ENCODE measurements at places on chromosomes 7 and 10.

GRCh38 chr7:100546926-100547800 is 8.2 kb downstream of the AGFG2 start:
- DNase-seq: no peak

- no peak for DNase-seq
Observed at GRCh38 chr7:2814946-2815874, 28.9 kb downstream of the GNA12 start.

- no peak for DNase-seq
Observed at GRCh38 chr7:131586259-131586658, 29.8 kb upstream of the PODXL start.

DNA sequence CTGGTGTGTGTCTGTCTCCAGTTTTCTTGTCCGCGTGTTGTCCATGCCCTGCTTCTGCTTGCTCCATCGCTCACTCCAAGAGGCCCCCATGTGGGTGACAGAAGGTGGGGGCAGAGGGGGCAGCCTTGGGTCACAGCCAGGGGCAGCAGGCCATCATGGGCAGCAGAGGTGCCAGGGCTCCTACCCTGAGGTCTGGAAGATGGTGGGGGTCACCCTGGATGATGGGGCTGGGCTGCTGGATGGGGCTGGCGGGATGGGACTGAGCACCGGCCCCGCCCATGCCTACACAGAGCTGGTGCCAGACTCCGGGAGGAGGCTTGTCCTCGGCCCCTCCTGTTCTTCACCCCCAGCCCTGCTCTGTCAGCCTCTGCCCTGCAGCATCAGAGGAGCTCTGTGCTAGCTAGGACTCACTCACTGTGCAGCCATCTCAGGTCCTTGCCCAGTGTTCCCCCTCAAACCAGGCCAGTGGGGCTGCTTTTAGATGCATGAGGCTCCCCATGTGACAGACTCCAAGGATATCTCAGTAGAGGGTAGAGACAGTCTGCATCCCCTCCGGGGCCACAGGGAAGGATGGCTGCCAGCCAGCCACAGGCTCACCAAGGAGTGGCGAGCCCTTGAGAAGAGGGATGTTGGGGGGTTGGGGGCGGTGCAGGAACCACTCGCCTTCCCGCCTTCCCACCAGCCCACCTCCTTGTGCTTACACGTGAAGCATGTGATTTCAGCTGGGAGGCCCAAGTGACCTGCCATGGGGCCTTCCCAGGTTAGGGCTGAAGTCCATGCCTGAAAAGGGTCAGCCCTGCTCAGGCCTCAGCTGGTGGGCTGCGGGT is 35.5 kb upstream of the PPIF start:
- no peak for DNase-seq

DNA sequence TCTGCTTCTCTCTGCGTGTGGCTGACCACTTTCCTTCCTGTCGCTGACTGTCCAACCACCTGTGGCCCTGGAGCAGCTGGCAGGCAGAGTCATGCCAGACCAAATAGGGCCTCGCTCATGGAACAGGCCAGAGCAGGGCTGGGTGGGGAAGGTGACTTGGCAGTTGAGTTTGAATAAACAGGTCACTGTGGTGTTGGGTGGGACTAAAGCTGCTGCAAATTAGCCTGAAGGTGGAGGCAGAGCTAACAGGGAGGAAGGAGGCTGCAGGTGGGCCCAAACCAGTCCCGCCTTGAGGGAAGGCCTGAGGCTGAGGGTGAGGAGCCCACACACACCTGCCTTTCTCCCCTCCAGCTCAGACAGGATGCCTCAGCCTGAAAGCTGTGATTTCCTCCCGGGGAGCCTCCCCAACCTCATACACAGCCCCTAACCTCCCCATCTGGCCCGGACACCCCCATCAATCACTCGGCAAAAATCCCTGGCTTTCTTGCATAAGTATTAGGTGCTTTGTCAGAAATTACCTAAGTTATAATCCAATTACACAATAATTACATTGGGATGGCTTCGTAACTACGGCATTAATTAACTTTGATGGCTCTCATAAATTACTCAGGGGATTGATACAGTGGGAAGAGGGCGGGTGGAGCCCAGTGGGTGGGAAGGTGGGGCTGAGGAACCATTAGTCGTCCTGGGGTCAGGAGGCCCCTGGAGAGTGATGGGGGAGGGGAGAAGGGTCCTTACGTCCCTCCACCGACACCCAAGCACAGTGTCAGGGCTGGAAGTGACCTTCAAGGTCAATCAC is 97.7 kb upstream of the PCBD1 start:
- DNase-seq: no peak

GRCh38 chr10:96124230-96125141 is 5.6 kb upstream of the ZNF518A start:
- no peak for DNase-seq

DNA sequence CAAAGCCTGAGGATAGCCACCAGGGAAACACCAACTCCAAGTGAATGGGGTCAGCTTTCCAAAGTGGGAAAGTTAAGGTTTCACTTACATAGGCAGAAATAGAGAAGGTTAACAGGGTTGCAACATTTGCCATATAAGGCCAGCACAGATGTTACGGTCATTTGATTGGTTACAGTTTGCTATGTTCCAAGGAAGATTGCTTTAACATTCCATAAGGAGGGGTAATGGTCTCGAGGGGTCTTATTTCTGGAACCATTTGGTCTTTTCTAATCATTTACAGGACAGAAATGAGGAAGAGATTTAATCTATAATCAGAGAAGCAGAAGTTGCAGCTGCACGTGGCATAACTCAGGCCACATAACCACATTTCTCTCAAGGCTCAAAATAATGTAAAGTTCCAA is 679.4 kb upstream of the C7orf33 start:
- DNase-seq: no peak

DNA sequence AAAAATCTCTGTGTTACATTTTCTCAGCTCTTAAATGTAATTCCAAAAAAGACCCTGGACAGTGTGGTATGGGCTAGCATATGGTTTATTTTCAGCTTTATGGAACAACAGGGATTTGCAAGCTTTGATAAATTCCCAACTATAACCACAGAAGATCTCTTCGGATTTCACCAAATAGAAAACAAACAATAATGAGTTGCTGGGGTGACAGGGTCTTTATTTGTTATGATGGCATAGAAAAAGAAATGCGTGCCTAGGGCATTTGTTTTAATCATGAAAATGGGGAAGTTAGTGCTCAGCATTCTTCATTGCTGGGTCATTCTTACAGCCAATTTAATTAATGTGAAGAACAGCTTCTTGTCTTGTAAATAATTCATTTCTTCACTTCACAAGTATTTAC is 139.0 kb downstream of the LRRN3 start:
- no peak for DNase-seq

GRCh38 chr7:129775695-129776361 is 164.3 kb downstream of the NRF1 start:
- no peak for DNase-seq

DNA sequence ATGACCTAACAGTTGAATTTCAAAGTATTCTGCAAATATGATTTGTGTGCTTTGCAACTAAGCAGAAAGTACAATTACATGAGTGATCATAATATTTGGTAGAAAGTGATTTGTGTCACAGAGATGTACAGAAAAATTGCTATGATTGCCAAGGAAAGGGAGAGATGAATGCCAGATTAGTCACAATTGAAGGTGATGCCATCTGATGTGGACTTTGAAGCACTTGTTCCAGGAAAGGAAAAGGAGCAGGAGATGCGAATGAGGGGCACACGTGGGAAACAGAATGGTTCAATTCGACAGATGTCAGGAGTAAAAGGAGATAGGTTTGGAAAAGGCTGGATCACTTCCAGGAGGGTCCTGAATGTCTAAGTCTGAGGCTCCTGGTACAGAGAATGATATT is 153.1 kb upstream of the LAMB4 start:
- DNase-seq: no peak

DNA sequence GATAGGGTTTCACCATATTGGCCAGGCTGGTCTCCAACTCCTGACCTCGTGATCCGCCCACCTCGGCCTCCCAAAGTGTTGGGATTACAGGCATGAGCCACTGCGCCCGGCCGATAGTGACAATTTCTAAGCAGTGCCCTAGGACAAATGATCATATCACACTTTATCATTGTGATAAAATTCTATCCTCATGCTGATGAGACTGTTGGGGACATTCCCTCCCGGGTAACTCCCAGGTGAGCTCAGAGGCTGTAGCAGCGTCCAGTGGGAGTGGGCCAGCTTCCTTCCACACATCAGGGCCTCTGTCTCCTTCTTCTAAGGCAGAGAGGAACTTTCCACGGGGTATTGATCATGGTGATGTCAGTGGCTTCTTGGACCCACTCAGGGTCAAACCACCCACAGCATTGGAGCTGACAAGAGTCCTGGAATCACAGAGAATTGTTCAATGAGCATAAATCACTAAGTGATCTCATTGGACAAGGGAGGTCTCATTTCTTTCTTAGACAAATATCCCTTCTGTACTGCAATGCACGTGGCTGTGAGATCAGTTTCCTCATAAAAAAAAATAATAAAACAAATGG is 256.1 kb downstream of the KLF6 start:
- no peak for DNase-seq

DNA sequence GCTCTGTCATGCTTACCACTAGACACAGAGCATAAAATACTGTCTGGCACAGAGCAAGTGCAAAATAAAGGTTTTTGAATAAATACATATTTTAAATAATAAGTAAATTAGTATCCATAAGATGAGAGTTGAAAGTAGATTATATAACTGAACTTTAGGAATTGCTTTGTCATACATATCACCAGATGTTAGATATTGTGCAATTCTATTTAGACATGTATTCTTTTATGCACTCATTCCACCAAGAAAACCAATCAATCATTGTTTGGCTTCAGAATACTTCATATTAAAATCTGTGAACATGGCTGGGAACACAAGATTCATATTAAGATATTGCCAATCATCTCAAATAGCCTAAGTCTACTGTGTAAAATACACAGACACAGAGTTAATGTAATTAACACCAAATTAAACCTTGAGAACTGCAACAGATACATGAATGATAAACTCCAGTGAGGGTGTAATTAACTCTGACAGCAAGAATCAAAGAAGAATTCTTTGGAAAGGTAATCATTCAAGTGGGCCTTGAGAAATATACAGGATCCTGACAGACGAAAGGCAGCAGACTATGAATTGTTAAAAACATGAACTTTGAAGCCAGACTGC is 201.0 kb upstream of the PTN start:
- DNase-seq: no peak

GRCh38 chr7:149355390-149356048 is 93.5 kb downstream of the ZNF783 start:
- no peak for DNase-seq

Data from stimulated activated CD4-positive, alpha-beta T cell treated with anti-CD3 and anti-CD28 coated beads, TNF-alpha, amount 100 ng/mL, for 24 hours (primary cell).